ENCODE measurements at places on chromosomes 6 and 20.
A peak's percentile ranks its signal among the peaks of the same experiment; 100 is the strongest.

DNA sequence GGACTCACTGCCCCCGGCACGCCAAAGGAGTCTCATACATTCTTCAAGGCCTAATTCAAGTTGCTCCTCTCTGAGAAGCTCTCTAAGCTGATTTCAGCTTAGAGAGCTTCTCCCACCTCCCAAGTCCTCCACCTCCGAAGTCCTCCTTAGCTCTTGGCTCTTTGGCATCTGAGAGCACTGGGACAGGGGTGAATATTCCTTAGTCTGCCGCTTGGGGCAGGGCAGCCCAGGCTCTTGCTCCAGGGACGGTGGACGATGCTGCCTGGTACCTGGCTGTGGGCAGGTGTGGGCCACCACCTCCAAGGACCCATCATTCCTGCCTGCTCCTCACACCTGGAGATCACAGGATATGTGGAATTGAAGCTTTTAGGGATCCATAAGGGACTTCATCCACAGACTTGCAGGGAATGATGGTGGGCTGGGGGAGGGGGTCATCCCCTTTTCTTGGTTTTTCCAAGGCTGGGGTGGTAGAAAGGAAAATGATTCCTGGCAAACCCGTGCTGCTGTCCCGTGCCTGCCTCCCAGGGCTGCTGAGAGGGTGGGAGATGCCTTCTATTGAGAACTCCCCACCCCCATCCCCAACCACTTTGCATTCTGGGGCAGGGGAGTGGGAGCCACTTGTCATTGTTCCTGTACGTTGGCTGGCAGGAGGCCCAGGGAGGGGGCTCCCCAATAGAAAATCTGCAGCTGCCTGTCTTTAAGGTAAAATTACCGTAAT lies 57.4 kb downstream of the ARHGAP40 start:
- peak; percentile 35 for DNase-seq

DNA sequence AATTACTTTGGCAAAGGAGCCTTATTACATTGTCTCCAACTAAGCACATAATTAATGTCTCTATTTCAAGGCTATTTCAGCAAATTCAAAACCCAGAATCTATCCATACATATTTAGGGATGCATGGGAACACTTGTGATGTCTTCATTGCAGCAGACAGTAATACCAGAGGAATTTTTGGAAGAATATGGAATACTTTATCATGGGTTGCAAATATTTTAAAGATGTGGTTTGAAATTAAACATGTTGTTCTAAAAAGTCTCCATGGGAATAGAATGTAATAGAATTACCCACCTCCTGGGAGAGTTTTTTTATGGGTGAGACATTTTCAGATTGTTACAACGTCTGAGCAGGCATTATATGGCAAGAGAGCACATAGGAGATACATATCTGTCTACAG lies 170.8 kb downstream of the KCNQ5 start:
- DNase-seq = no peak

DNA sequence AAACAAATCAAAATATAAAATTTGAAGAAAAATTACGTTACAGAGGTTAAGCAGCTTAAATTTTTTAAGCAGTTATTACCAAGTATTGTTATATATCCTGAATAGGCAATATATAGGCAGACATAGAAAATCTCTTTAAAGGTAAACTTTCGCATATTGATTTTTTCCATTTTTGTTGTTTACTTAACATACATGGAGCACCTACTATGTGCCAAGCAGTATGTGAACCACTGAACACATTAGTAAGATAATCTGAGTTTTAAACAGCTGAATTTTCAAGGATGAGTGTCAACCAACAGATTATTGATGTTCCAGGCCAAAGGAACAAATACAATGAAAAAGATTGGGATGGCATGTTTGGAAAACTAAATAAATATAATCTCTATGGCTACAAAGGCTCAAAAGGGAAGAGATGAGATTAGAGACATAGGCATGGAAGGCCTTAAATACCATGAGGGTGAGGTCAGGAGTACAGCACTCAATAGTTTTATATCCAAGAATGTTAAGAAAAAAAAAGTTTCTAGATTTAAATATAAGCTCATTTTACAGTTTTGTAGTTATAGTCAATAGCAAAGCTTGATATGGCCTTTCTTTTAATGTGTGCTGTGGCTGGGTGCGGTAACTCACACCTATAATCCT lies 277.5 kb downstream of the PTPRK start:
- no peak for DNase-seq

DNA sequence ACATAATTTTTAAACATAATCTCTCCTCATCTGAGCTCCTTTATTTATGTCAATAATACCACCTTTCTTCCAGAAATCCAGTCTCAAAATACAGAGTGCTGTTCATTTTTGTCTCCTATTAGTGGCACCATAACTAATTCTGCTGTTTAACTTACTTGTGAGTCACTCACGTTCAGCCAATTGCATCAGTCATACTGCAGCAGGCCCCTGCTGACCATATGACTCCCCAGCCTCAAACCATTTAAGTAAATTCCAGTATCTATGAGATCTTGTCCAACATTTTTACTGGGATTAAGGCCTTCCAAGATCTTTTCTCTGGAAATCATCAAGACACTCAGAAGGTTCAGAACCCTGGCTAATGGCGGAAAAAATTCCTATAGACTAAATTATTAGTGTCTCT lies 982.2 kb upstream of the MAP3K7 start:
- peak; percentile 0 for DNase-seq

GRCh38 chr6:93721386-93722048 lies 302.2 kb upstream of the EPHA7 start:
- DNase-seq = peak; percentile 46

DNA sequence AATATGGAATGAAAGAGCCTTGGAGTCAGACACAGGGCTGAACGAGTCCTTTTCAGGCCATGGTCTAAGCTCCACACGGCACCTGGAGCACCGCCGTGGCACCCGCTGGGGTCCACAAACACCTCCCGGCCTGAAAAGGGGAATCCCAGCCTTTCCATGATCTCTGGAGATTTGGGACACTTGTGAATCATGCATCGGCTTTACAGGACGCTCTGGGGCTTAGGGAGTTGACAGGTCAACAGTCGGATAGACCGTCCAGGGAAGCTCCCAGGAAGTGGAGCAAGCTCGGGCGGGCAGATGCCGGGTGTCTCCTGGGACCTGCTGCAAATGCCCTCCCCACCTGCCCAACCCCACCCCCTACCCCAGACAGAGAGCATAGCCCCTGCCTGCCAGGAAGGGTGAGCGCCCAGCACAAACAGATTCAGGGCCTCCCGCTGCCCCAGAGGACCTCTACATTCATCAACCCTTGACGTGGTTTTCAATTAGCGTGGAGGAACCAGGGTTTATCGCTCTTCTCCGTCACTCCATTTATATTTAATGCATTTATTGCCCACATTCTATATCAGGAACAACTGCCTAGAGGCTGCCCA lies 53.6 kb downstream of the YTHDF1 start:
- DNase-seq = no peak

- DNase-seq = peak; percentile 90
Observed at GRCh38 chr6:139708337-139709199, 334.1 kb upstream of the CITED2 start.

- no peak for DNase-seq
Observed at GRCh38 chr6:32865724-32866443, 11.9 kb downstream of the PSMB9 start.

- DNase-seq = no peak
Observed at GRCh38 chr6:130794738-130795137, 32.5 kb upstream of the SMLR1 start.

DNA sequence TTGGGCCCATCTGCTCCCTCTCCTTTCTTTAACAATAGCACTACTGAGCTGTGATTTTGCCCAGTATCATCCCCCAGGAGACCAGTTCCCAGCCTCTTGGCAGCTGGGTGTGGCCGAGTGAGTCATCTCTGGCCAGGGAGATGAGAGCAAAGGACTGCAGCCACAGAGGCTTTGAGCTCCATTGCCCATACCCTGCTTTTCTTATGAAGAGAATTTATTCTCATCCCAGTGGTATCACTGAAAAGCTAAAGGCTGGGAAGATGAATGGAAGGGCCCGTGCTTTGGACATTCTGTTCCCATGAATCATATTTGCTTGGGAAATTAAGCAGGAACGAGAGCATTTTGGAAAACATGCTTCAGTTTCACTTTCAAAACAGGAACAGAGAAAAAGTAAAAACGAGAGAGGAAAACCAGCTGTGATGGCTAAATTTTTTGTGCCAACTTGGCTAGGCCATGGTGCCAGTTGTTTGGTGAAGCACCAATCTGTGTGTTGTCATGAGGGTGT lies 14.9 kb downstream of the CST3 start:
- peak; percentile 97 for DNase-seq

- DNase-seq = peak; percentile 29
Observed at GRCh38 chr6:63677282-63677681, 41.7 kb downstream of the PHF3 start.

DNA sequence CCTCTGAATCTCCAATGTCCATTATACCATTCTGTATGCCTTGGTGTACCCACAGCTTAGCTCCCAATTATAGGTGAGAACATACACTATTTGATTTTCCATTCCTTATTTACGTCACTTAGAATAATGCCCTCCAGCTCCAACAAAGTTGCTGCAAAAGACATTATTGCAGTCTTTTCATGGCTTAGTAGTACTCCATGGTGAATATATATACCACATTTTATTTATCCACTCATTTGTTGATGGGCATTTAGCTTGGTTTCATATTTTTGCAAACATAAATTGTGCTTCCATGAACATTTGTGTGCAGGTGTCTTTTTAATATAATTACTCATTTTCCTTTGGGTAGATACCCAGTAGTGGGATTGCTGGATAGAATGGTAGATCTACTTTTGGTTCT lies 374.1 kb upstream of the HTR1E start:
- no peak for DNase-seq

DNA sequence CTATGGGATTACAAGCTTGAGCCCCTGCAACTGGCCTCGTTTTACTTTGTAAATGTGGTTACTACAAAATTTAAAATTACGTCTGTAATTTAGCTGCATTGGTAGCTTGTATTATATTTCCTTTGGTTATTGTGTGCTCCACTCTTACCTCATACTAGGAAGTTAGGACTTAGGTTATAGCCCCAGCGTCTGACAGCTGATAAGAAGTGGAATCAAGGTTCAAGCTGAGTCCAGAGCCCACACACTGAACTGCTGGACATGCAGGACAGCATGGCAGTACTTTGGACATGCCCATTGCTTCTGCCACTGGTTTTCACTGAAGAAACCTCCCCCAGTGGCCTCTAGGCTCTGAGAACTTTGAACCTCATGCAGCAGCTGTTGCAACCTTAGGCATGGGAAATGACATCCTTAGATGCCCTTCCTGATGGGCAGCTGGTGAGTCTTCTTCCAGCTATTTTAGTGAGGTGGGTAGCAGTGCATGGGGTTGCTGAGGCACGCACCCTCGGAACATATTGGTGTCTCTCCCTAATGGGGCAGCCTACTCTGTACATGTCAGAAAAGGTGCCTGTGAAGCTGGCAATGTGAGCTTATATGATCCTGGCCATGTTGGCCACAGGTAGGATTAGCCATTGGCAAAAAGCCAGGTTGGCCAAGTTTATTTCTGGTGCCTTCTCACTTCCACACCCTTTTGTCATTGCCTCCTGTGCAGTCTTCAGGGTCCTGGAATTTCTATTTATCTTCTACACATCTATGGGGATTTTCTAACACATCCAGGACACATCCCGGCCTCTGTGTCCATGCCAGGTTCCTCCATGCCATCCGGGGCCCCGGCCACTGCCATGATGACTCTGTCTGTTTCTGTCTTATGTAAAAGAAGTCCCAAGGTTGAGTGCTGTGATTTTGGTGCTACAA lies 85.3 kb downstream of the CDS2 start:
- no peak for DNase-seq

DNA sequence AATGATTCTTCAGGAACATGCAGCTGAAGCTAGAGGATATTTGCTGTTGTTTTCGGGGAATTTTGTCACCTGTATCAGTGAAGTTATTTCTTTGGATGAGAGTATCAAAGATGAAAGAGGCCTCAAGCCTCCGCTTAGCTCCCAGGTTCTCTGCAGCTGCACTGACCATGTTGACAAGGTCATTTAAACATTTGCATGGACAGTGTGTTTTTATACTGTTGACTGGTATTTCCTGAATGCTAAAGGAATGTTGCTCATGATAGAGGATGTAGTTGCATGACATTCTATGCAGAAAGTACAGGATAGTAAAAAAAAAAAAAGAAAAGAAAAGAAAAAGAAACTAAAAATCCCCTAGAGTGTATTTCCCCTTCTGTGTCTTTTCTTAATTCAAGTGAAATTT lies 165.6 kb upstream of the LAMP5 start:
- DNase-seq = no peak

DNA sequence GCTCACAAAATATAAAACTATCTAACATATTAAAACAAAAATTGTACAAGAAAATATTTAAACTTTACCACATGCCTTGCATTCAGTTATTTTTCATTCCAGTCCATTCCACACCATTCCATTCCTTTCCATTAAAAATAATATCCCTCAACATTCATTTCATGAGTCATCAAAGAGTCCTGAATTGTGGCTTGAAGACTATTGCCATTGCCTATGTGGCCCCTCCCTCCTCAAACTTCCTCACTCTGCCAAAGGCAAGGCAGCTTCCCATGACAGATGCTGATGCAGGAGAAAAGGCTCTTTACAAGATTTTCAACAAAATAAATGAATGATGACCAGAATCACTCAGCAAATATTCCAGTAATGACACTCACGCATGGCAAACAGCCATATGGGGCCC lies 31.7 kb downstream of the IL20RA start:
- DNase-seq = peak; percentile 50

DNA sequence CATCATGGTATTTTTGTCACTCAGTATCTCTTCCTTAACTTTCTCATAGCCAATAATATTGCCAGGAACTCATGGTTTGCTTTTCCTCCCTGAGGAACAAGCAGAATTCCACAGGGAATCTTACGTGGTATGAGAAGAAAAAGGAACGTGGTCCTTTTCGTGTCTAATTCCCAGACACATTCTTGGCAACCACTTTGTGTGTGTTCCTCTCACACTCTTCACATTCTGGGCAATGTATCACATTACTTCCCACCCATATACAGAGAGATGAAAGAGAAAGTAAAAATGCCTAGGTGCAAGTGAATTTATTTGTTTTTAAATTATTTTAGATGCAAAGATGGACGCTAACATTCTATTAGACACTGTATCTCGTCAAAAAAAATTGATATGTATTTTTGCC lies 102.7 kb downstream of the PTPRK start:
- DNase-seq = no peak

- no peak for DNase-seq
Observed at GRCh38 chr6:143531720-143532499, 20.4 kb upstream of the FUCA2 start.

GRCh38 chr6:25547797-25548196 lies 104.2 kb upstream of the SCGN start:
- DNase-seq = no peak

- no peak for DNase-seq
Observed at GRCh38 chr6:111468329-111469012, 14.5 kb downstream of the REV3L start.

- DNase-seq = no peak
Observed at GRCh38 chr20:52937591-52938100, 34.5 kb upstream of the TSHZ2 start.

DNA sequence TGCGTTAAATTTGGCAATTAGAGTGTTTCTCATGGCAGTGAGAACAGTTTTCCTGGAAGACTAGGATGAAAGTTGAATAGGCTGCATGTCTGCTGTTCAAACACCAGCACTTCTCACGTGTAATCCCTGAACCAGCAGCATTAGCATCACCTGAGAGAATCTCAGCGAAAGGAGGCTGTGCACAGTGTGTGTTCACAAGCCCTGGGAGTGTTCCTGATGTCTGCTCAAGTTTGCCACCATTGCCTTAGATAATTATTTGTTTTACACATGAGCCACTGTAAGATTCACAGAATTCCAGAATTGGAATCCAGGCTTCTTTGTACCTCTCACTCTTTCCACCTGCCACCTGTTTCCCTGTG lies 117.3 kb downstream of the JARID2 start:
- DNase-seq = no peak

- DNase-seq = no peak
Observed at GRCh38 chr6:147158881-147159280, 45.3 kb upstream of the STXBP5 start.

All from foreskin fibroblast (primary cell).